GF-D8 (cell line): ENCODE measurements at places on chromosomes 3 and 15.

DNA sequence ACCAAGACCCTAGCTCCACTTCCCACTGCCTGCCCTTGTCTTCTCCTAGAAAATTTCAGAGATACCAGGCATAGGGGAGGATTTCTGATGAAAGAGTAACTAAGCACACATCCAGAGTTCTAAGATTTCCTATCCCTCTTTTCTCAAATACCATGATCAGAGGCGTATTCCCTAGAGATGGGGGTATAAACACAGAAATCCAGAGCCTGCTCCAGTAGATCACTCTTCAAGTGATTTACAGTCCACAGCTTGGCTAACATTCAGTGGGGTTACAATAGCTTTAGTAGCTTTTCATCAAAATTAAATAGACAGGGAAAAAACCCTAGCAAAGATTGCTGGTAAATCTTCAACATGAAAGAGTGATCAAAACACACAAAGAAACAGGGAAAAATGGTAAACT lies 800.7 kb upstream of the GRM7 start:
- DNase-seq: no peak

- DNase-seq: no peak
Observed at GRCh38 chr3:74661672-74662071, 47.2 kb upstream of the CNTN3 start.

DNA sequence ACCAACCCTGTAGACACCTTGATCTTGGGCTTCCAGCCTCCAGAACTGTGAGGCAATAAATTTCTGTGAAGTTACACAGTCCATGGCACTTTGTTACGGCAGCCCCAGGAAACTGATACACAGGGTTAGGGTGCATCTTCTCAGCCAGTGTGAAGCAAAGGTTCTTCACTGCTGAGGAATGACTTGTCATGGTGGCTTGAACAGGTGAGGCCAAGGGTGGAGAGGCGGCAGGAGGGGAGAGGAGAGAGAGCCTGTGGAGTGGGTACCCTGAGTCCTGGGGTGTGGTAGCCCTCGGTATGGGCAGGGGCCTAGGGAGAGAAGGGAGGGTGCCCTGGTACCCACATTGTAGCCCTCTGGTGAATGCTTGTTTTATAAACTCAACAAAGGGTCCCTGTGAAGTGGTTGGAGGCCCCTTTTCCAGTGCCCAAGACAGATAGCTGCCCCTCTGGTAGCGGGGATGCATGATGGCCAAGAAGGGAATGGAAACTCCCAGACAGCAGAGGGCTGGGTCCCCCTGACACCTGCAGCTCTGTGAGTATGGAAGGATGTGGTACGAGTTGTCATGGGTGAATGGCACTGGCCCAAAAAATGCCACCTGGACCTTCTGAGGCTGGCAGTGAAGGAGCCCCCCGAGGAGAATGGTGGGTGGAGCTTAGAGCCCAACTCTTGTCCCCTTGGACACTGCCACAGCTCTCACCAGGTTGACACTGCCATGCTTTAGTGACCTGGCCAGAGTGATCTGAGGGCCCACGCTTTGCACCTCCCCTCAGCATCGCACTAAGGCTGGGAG lies 49.6 kb downstream of the SPSB4 start:
- DNase-seq: no peak

DNA sequence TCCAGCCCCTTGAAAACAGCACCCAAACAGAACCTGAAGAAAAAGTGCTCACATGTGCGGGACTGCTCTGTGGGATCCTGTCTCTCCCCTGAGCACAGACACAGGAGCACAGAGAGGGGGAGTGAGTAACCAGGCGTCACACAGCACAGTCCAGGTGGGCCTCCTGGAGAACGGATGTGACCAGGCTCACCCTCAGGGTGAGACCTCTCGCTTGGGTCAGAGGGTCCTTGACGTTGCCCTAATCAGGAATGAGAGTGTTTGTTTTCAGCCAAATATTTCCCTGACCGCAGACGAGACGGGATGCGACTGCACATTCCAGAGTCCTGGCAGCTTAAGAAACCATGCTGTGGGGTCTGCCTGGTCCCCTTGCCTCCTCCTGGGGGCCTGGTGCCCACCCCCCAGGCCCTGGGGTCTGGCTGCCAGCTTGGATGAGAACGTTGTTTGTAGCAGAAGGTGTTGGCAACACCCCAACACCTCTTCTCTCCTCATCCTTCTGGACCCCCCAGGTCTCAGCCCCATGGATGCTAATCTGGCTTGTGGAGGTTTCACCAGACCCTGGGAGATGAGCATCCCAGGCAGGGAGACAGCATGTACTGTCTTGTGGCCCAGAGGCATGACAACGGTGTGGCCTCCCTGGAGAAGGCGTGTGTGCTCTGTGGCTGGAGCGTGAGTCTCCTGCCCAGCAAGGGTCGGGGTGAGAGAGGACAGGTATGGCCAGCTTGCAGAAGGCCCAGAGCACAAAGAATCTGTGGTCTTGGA lies 42.1 kb upstream of the SLC6A6 start:
- no peak for DNase-seq

GRCh38 chr15:98547741-98548138 lies 100.6 kb upstream of the IGF1R start:
- DNase-seq: no peak

DNA sequence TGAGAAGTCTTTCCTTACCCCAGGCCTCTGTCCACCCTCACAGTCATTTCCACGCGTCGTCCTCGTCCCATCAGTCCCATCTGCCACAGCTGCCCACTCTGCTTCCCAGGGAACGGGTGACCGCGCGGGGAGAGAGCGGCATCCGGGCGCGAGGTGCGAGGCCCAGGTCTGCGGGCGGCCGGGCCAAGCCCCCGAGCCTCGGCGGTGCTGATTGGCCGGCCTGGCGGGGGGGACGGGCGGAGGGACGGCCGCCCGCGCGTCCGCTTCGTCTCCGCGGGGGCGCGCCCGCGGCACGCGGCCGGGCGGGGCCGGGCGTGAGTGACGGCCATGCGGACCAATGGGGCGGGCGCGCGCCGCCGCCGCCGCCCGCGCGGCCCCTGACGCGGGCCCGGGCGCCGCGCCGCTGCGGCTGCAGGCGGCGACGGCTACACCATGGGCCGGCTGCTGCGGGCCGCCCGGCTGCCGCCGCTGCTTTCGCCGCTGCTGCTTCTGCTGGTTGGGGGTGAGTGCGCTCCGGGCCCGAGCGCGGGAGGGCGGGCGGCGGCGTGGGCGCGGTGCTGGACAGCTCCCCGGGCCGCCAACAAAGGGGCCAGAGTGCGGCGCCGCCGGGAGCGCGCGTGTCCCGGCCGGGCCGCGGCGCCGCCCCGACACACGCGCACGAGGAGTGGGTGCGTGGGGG lies at the start of gene PODXL2:
Gene PODXL2, plus strand, starts transcription at position 398 of the 679 bp plus-strand sequence. Its CDS starts 35 bp downstream, at position 433.
- DNase-seq: peak; percentile 46
